Fibroblast of the conjunctiva (primary cell): ENCODE measurements at places on chromosomes 7 and 10.

GRCh38 chr10:91344117-91344856 is 65.9 kb upstream of the HECTD2 start:
- DNase-seq, result no peak

DNA sequence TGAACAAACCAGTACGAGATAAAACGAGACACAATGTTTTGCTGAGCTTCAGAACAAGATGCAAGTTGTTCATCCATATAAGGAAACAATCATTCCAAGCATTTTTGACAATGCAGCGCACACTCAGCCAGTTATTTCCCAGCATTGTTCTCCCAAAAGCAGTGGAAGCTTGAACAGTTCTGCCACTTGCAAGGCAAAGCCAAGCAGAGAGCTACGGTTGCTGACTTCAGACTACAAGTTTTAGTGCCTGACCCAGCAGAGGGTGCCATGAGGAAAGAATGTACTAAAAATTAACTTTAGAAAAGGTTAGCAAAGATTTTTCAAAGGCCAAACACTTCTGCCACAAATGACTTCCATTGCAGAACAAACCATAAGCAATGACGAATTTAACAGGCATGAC is 152.5 kb downstream of the SLC25A13 start:
- no peak for DNase-seq

DNA sequence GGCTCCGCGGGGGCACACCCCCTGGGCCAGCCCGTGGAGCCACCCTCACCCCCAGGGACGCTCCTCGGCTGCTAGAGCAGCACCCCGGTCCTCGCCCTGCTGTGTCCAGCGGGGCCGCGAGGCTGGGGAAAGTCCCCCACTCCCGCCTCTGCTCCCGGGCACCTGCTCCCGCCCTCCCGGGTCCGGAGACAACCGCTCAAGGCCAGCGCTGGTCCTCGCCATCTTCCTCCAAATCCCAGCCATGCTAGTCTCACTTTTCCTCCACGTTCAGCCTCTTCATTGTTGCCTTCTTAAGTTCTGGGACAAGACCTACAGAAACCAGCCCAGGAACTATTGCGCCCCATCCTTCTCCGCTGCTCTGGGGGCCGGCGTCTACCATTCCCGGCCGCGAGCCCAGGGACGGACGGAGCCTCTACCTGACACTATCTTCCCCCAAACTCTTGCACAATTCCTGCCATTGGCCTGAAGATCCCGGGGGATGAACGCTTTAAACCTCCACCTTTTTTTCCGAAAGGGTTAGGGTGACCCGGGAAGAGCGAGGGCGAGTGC is 4.8 kb upstream of the KCP start:
- DNase-seq, result no peak

GRCh38 chr10:30447125-30447799 is 13.3 kb downstream of the MAP3K8 start:
- DNase-seq, result no peak

GRCh38 chr10:25865267-25865666 is 68.8 kb upstream of the MYO3A start:
- DNase-seq, result no peak

- no peak for DNase-seq
Measured at GRCh38 chr7:73520673-73521635, 1.1 kb downstream of the BAZ1B start.

DNA sequence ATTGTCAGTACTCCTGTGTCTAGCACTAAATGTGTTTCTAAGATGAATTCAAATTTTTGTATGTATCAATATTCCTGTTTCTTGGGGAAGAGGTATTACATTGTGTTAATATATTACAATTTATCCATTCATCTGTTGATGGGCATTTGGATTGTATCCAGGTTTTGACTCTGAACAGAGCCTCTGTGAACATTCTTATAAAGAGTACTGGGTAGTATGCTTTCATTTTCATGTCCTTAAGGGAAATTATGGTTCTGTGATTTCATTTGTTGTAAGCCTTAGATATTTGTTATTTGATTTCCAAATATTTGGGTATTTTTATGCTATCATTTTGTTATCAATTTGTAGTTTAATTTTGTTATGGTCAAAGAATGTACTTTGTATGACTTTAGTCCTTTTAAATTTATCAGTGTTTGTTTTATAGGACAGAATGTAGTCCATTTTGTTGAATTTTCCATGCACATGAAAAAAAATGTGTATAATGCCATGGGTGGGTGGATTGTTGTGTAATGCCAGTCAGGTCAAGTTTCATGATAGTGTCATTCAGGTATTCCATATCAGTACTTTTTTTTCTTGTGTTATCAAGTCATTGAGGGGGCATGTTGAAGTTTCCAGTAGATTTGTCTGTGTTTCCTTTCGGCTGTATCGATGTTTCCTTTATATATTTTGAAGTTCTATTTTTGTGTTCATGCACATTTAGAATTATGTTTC is 38.4 kb downstream of the STAM start:
- no peak for DNase-seq

GRCh38 chr10:126857178-126857806 is 47.9 kb upstream of the DOCK1 start:
- DNase-seq, result no peak

GRCh38 chr7:120856198-120856597 is 1.7 kb downstream of the TSPAN12 start:
- no peak for DNase-seq

GRCh38 chr10:73253225-73253555 is 746 bp upstream of the MRPS16 start:
- no peak for DNase-seq

DNA sequence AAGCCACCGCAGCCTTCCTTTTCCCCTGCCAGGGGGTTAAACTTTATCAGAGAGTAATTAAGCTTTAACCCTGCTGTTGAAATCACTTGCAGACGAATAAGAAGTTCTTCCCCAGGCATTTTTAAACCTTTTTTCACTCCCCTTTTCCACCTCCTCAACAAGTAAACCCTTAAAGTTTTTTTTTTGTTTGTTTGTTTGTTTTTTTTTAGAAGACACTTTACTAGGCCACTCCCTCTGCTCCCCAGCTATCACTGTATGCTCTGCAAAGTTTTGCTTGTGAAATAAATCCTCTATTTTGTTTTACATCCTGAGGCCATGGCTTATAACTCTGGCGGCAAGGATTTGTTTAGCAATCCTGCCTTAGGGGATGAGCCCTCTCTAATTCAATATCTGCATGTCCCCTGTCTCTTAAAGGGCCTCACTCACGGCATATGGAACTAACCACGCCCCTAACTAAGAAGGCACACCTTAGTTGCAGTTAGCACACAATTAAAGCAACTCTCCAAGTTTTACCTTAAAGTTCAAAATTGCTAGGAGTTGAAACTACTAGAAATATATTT is 1354.7 kb upstream of the LRRTM3 start:
- no peak for DNase-seq

DNA sequence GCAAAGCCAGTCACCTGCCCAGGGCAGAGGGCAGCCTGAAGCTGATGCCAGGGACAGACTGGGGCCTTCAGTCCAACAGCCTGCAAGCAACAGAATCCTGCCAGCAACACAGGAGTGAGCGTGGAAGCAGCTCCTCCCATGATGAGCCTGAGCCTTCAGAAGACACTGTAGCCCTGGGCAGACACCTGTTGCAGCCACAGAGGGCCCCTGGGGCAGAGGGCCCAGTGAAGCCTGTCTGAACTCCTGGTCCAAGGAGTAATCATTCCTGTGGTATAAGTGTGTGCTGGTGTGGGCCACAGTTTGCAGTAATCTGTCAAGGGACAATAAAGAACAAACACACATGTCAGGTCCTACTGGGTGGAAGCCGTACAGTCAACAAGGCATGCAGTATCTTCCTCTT is 2.9 kb upstream of the PFKP start:
- no peak for DNase-seq

DNA sequence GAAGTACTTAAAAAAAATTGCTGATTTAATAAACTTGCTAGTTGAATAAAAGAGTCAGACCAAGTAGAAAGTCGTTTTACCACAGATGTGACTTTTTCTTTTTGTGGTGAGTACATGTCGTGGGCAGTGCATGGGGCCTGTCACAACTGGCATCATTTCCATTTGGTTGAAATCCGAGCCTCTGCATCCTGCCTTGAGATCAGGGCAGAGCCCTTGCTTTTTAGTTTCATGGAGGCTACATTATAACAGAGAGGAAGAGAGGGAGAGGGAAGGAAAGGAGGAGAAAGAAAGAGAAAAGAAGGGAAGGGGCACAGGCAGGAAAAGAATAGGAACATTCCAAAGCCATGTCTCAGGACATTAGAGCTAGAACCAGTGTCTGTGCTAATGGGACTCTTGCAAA is 20.4 kb upstream of the INSYN2A start:
- no peak for DNase-seq

DNA sequence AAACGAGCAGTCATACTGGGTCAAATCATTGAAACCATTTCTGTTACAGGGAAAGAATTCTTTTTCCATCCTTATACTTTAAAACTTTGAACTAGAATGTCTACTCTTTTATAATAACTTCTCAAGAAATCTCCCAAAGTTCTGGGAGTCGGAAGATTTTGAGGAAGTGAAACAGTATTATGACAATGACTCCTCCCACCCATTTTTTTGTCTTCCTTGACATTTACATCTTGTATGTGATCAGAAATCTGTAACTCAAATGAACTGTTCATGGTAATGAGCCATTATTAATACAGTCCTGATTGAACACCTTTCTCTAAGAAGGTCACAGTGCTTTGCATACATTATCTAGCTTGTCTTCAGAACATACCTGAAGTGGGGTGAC is 227.4 kb downstream of the CELF2 start:
- DNase-seq, result no peak

- DNase-seq, result no peak
Measured at GRCh38 chr10:4448030-4448429, 378.0 kb upstream of the AKR1E2 start.

- no peak for DNase-seq
Measured at GRCh38 chr10:58352956-58353610, 18.3 kb downstream of the UBE2D1 start.
